ENCODE measurements at places on chromosomes 1 and 21. TPM values are rescaled to one million over a fixed set of nuclear protein-coding genes. Genes with fewer than 3 reads are reported as not detected.

WDR64 gene
- total RNA-seq: not detected

KPNA6 gene
- total RNA-seq: 25.3 TPM

BGLAP gene
- not detected for total RNA-seq

PIK3R3 gene
- total RNA-seq: 25.3 TPM

ODF2L gene
- 100 TPM for total RNA-seq

ACKR1 gene
- total RNA-seq: 0.62 TPM

BSND gene
- not detected for total RNA-seq

CTTNBP2NL gene
- total RNA-seq: 23.9 TPM

ZNF648 gene
- total RNA-seq: 0.31 TPM

ID3 gene
- total RNA-seq: 30.3 TPM

CNR2 gene
- not detected for total RNA-seq

AADACL4 gene
- not detected for total RNA-seq

PDC gene
- not detected for total RNA-seq

PPM1J gene
- 4.4 TPM for total RNA-seq

All from occipital lobe (tissue), 3 donors.